ENCODE measurements at places on chromosomes 4 and X.

- DNase-seq = no peak
These were observed 19.7 kb upstream of the GPR78 start for GRCh38 chr4:8560265-8561047.

GRCh38 chr4:110211007-110211769 is 12.8 kb upstream of the ELOVL6 start:
- DNase-seq = peak; percentile 52

DNA sequence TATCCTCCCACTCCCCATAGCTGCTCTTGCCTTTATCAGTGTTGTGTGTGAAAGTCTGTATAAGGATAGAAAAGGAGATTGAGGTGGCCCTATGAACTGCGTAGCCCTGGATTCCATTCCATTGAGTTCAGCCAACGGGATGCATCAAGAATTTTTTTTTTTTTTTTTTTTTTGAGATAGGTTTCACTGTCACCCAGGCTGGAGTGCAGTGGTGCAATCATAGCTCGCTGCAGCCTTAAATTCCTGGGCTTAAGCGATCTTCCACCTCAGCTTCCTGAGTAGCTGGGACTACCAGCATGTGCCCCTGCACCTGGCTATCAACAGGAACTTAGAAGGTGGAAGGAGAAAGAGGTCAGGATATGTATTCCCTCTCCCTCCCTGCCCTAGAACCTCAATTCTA is 187.2 kb upstream of the SPRY1 start:
- no peak for DNase-seq

GRCh38 chr4:80446248-80446647 is 110.7 kb downstream of the CFAP299 start:
- DNase-seq = no peak

GRCh38 chrX:103656617-103657016 is 27.8 kb downstream of the TCEAL1 start:
- no peak for DNase-seq

DNA sequence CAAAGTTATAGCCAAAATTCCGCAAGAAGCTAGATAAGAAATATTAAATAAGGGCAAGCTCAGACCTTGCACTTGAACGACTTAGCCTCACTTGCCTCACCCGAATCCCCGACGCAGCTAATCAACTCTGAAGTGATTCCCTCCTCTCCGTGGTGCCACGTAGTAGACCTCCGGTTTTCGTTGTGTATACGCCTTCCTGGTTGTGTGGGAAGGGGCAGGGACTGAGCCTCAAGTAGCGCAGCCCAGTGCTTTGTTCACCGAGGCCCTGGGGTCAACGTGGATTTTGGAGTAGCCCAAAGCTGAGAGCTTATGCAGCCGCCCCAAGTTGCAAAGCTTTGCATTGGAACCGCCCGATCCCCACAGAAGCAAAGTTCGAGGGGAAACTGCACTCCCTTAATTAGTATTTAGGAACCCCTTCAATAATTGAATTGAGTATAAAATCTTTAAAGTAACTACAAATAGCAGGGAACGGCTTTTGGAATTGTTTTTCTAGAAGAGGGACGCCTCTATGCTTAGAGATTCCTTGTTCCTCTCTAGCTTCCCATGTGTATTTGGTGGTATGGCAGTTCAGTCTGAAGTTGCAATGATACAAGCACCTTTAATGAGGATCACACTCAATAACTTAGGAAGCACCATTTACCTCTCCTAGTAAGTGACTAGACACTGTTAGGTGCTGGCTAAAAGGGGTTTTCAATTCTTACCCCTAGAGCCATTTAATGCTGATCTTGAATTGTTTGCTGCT is 55.7 kb downstream of the LINC00632 start:
- no peak for DNase-seq

GRCh38 chr4:2292646-2293108 is 30.8 kb upstream of the MXD4 start:
- DNase-seq = no peak

- DNase-seq = no peak
These were observed 70.2 kb upstream of the NOCT start for GRCh38 chr4:138945401-138945800.

- no peak for DNase-seq
These were observed 2047.9 kb downstream of the ARAP2 start for GRCh38 chr4:34196375-34196774.

DNA sequence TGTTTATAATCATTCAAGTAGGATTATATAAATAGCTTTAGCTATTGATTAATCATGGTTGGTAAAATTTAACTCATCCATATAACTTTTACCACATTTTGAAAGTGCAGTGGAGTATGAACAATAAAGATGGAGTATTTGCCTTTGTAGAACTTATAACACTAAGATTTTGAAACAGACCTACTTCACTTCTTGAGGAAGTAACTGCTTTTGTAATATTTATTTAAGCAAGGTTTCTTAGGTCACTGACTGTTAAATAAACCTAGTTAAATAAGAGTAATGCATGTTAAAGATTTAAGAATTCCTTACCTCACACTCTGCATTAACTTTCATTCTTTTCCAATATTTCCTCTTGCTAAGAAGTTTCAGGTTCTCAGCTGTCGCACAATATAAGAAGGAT is 242.5 kb downstream of the CFAP299 start:
- DNase-seq = no peak

DNA sequence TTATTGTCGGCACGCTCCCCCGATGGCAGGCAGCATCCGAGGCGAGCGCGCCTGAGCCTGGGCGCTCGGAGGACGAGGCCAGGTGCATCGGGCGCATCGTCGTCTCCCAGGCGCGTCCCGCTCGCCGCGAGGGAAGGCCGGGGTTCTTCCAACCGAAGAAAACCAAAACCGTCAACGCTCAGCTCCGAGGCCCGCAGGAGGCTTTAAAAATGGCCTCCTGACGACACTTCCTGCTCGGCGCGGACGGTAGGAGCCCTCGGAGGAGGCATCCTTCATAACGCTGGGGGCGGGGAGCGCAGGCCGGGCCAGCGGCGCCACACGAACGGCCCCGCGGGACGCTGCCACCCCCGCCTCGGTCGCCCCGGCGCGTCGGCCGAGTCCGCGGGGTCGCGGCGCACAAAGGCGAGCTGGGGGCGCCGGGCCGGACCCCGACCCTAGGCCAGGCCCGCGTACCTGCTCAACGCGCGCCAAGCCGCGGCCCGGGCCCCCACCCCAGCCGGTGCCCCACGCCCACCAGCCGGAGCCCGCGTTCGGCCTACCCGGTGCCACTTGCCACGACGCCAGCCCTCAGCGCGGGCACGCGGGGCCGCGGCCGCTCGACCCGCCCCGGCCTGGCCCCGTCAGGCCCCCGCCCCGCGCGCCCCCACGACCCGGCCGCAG is 501 bp downstream of the ZNF518B start:
- DNase-seq = peak; percentile 40

- no peak for DNase-seq
These were observed 390.1 kb downstream of the ANKRD50 start for GRCh38 chr4:124322234-124323065.

- no peak for DNase-seq
These were observed 163.7 kb downstream of the CORIN start for GRCh38 chr4:47674144-47674543.

DNA sequence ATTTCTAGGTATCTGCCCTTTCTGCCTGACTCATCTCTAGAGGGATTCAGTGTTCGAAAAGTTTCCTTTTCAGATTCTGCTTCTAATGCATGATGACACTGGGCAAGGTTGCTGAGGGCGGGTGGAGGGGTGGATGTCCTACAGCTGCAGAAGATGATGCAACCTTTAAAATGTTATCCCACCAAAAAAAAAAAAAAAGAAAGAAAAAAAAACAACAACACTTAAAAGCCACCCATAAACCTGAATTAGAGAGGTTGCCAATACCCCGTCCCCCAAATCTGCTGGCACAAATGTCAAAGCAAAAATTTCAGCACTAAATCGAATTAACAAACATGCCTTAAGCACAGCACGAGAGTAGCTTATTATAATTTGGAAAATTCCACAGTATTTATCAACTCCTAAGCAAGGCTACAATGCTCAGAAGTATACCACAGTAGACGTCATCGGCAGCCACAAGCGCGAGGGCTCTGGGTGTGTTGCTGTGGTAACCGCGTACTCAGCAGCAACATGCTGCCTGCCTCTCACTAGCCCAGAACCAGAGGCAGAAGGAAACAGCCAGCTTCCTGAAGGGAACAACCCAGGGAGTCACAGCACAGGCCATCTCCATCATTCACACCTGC is 167.5 kb upstream of the MAP3K15 start:
- DNase-seq = peak; percentile 71

- DNase-seq = no peak
These were observed 1.6 kb upstream of the ATP6AP2 start for GRCh38 chrX:40579141-40579540.

DNA sequence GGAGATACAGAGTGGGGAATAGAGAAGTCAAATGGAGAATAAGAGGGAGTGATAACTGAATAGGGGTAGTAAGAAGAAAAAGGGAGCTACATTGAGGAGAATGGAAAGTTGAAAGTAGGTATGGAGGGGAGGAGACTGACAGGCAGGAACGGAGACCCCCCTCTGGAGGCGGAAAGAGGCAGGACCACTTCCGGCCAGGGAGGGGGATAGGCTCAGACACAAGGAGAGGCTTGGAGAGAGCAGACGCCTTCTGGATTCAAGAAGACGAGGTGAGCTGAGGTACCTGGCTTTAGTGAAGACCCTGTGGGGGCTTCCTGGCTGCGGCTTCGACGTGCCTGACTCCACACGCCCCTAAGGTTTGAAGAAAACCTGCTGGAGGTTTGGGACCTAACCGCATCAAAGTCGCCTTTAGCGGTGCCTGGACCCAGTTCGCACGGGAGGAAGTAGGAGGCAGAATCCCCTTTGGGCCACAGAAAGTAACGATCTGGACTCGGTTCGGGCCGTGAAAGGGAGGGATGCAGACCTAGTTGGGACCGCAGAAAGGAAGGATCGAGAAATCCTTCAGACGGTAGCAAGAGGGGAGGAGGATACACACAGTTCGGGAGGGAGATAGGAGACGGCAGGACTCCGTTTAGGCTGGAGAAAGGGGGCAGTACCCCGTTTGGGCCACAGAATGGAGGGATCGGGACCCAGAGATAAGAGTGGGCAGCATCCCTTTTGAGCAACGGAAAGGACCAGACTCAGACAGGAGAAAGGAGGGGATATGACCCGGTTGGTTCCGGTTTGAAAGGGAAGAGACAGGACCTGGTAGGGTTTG is at the start of gene TRO:
TRO (plus strand) TSS at position 215 of the 817 bp plus-strand sequence. CDS start 1,423 bp downstream, outside the sequence.
- no peak for DNase-seq

DNA sequence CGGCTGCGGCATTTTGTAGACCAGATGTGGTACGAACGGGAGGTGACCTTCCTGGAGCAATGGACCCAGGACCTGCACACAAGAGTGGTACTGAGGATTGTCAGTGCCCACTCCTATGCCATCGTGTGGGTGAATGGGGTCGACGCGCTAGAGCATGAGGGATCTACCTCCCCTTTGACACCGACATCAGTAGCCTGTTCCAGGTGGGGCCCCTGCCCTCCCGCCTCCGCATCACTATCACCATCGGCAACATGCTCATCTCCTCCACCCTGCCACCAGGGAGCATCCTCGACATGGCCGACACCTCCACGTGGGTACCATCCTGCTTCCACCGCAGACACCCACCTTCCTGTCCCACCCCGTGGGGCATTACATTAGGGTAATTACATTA is 46.2 kb downstream of the SMARCA5 start:
- peak; percentile 4 for DNase-seq

GRCh38 chr4:129064717-129065116 is 28.6 kb downstream of the SCLT1 start:
- no peak for DNase-seq

GRCh38 chrX:150692831-150693724 is at the start of gene MTMR1:
Gene MTMR1 (plus strand): TSS chrX:150693396. CDS start chrX:150693531, 135 bp downstream.
- DNase-seq = peak; percentile 48

DNA sequence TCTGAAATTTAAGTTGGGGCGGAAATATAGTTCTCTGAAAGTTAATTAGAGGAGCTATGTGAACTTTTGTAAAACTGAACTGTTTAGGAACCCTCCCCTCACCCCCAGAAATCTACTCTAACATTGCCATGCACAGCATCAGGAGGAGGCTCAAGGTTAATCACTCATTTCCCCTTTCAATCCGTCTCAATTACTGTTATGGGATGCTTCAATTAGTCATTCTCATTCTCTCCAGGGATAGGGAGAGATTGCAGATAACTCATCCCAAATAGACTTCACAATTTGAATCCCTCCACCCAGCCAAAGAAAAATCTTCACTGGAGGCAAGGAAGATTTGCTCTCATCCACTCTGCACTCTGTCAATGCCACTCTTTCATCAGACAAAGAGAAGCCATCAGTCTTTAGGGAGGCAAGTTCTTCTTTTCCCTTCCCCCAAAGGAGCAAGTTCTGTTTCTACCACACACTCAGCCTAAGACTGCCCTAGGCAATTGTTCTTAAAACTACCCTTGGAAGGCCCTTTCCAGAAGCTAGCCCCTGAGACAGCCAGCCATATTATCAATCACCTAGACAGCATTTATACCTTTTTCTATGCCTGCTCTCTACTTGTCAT is 140.4 kb downstream of the SLC10A7 start:
- DNase-seq = no peak

GRCh38 chr4:121789455-121789854 is 11.7 kb upstream of the EXOSC9 start:
- DNase-seq = no peak

DNA sequence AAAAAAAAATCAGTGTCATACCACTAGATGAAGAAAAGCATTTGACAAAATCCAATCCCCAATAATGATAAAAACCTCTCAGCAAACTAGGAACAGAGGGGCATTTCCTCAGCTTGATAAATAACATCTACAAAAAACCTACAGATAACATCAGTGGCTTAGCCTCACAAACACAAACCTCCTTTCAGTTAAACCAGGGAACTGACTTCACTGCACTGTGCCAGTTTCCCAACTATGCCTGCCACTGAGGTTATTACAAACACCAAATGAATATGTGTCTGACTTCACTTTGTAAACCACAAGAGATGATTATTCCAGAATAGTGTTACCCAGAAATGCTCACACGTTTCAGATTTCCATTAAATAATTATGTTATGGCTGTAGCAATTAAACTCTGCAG is 15.3 kb downstream of the MTMR8 start:
- no peak for DNase-seq

- DNase-seq = no peak
These were observed 18.8 kb downstream of the MSANTD1 start for GRCh38 chr4:3267576-3268394.

- DNase-seq = no peak
These were observed 145.4 kb downstream of the FNIP2 start for GRCh38 chr4:158914218-158914617.

GRCh38 chr4:5749568-5749967 is 38.6 kb downstream of the EVC start:
- no peak for DNase-seq

DNA sequence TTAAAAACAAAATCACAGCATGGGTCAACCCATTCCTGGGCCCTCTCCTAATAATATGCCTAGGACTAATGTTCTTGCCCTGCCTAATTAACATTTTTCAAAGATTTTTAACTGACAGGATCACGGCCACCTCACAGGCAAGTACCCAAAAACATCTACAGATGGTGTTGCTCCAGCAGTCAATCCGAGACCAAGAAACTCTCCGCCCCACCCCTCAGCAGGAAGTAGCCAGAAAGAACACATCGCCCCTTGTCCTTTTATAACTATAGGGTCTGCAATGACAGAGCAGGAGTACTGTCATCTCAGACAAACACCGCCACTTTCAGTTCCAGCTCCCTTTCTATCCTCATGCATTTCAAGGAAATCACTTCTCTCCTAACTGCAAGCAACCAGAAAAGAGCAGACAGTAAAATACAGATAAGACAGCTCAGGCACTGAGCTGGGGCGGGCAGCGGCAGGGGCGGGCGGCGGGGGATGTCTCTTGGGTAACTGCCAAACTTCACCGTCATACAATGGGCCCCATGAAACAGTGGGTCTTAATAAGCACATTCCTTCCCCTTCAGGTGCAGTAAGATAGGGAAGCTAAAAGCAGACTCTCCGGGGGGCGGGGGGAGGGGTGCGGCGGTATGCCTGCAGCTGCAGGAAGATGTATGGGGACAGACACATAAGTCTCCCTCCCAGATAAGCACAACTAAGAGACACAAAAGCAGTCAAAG is 67.4 kb downstream of the ZNF182 start:
- no peak for DNase-seq

Data from stimulated activated naive CD4-positive, alpha-beta T cell (primary cell).